Activated T-cell treated with anti-CD3 and anti-CD28 coated beads for 4 hours (primary cell): ENCODE measurements at places on chromosomes 3 and 15.

DNA sequence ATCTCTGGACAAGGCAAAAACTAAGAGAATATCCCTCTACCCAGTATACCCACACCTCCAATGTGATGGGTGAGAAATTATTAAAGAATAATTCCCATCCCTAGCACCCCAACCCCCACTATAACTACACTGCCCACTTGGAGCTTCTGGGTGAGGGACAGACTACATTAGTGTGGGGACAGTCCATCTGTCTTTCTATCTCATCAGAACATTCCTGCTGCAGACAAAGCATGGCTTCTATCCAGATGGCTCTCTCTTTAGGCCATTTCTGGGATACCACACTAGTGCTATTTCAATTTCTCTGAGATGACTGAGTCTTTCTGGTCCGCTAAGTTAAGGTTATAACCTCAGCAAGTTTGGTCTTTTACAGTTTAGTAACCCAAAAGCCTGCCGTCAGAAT is 6.6 kb downstream of the CSNK1G1 start:
- no peak for DNase-seq

- DNase-seq: no peak
Observed at GRCh38 chr3:11757441-11757875, 89.2 kb downstream of the TAMM41 start.

GRCh38 chr3:113103588-113103987 is 107.8 kb upstream of the BOC start:
- no peak for DNase-seq

- no peak for DNase-seq
Observed at GRCh38 chr3:47645551-47645950, 66.9 kb upstream of the CSPG5 start.

GRCh38 chr15:70826634-70827033 is 27.3 kb downstream of the LARP6 start:
- DNase-seq: no peak

GRCh38 chr3:117990627-117991026 is 1044.0 kb downstream of the IGSF11 start:
- DNase-seq: no peak

DNA sequence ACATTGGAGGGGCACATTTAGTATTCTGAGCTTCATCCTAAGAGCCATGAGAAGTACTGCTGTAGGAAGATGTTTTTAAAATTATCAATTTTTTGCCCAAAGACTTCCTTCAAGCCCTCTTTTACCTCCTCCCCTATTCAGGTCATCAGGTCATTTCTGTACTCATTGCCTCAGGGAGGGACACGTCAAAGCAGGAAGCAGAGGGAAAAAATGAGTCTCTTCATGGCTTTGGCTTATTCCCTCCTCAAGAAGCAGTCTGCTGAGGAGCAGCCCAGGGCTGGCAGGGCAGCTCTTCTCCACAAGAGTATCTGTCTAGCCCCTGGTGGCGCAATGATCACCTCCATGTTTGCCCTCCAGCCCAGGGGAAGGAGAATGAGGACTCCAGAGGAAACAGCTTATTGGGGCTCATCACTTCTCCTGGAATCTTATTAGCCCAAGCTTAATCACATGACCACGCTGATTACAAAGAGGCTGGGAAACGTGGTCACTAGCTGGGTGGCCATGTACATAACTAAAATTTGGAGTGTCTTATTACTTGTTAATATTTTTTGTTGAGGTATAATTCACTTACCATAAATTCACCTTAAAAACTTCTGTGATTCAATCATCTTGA is 44.2 kb upstream of the GATA2 start:
- no peak for DNase-seq
